Left hindlimb (tissue), 1 donor: ENCODE measurements at places on chromosomes 16 and 17.

DNA sequence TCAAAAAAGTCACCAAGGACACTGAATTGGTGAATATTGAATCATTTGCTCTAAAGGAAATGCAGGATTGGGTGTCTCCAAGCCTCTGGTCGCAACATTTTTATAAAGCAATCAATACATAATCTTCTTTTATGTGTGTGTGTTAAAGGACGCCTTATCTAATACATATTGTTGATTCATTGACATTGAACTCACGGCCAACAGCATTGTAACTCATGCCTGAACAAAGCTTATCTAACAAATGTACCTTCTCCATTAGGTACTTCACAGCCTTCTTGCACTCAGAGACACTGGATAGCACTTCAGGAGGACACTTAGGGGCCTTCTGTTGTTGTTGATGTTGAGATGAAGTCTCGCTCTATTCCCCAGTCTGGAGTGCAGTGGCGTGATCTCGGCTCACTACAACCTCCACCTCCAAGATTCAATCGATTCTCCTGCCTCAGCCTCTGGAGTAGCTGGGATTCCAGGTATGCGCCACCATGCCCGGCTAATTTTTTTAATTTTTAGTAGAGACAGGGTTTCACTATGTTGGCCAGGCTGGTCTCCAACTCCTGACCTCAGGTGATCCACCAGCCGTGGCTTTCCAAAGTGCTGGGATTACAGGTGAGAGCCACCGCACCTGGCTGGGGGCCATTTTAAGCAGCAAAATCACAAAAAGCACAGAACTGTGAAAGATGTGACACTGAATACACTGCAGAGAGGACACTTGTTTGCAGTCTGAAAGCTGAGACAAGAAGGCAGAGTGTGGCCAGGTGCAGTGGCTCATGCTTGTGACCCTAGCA, 13.2 kb upstream of the PDXDC1 start:
- no peak for DNase-seq

DNA sequence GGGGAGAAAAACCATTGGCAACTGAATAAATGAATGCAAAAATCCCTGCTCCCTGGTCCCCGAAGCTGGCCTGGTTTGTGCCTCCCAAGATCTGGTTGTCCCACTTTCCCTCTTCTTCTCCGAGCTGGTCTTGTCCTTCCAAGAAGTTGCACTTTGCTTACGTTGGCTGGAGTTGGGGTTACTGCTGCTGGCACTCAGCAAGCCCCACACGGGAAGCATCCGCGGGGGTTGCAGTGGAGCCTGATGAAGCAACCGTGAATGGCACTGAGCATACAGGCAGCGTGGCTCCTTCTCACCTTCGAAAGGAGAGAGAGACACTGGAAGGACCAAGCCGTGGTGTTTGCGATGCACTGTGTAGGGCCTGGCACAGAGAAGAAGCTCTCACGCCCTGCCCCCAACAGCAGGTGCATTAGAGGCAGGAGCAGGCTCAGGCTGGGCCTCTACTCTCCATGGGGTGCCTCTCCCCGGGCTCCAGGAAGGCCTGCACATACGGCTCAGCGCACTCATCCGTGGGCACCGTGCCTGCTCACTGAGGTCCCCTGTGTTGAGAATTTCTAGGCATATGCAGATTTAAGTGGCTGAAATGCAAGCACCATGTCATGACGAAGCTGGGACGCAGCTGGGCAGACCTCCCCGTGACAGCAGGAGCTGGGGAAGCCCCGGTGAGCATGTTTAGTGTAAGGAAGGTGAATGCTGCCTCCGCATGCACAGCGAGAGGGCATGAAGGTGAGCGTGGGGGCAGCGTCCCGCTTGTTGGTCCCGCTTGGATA, 12.1 kb downstream of the CA5A start:
- no peak for DNase-seq

- no peak for DNase-seq
These were observed 22.7 kb downstream of the NXN start for GRCh38 chr17:956905-957304.

- no peak for DNase-seq
These were observed 117.3 kb downstream of the OR1D5 start for GRCh38 chr17:2946144-2946543.

DNA sequence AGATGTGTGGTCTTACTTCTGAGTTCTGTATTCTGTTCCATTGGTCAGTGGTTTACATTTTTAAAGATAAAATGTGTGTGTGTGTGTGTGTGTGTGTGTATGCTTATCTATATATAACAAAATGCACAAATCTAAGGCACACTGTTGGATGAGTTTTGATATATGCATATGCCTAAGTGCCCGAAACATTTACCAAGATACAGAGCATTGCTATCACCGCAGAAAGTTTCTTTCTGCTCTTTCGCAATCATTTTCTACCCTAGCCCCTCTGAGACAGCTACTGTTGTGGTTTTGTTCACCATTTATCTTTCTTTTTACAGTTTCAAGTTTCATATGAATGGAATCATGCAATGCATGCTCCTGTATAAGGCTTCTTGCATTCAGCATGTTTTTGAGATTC, 97.0 kb downstream of the MRTFB start:
- no peak for DNase-seq

GRCh38 chr17:30357476-30357875, 21.3 kb upstream of the CPD start:
- DNase-seq = no peak

- DNase-seq = no peak
These were observed 2.1 kb downstream of the PSMB10 start for GRCh38 chr16:67934306-67935100.

DNA sequence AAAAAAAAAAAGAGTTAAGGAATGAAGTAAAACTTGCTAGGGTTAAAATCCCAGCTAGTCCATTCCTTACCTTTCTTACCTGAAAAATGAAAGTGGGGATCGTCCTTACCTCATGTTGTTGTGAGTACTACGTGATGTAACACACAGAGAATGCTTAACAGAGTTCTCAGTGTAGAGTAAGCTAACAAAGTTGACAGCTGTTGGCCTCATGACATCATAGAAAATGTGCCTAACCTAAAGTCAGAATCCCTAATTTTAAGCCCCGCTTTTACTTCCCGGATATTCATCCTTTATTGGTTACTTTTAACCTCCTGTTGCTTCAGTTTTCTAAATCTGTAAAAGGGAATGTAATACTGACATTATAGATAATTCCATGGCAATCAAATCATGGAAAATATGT, 505.8 kb upstream of the HSBP1 start:
- no peak for DNase-seq

DNA sequence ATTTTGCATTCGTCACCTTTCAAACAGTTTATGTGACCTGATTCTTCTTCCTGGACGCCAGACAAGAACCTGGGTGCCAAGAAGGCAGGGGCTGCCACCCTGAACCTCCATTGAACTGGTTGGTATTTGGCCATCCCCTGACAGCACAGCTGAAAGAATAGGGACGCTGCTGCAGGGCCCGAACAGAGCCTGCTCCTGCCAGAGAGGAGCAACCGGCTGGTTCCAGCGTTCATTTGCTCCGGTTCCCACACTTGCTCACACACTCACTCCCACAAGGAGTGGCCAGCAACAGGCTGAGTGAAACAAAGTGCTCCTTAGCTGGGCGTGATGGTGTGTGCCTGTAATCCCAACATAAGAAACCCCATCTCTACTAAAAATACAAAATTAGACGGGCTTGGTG, 14.9 kb downstream of the KRT9 start:
- no peak for DNase-seq

GRCh38 chr17:38602956-38603785, 2.6 kb downstream of the SRCIN1 start:
- DNase-seq = no peak

DNA sequence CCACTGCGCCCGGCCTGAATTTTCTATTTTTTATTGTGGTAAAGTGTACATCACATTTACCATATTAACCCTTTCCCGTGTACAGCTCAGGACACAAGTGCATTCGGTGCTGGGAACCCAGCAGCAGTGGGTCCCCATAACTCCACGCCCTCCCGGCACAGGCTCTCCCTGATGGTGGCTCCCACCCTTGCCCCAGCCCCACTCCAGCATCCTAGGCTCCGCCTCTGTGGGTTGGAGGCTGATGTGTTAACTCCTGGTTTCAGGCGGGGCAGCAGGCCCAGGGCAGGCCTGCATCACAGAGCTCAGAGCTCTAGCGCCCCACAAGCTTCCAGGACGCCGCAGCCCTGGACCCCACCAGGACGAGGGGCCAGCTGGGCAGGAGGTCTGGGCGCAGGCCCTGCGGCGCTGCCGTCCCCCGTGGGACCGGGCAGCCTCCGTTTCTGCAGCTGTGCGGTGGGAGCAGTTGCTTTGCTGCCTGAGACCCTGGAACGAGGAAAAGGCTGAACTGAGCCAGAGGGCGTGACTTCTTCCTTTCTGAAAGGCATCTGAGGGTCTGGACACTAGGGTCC, 19.6 kb downstream of the ZFPM1 start:
- no peak for DNase-seq

DNA sequence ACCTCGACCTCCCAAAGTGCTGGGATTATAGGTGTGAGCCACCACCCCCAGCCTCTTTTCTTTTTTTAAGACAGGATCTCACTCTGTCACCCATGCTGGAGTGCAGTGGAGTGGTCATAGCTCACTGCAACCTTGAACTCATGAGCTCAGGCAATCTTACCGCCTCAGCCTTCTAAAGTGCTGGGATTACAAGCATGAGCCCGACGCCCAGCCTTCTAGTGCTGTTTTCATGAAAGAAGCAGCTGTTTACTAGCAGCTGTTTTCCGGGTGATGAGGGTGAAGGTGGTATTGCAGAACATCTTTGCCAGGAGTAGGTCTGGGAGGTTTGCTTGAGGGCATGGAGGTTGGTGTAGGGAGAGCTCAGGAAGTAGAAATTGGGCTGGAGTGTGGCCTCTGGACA, 2.0 kb downstream of the ADCY7 start:
- no peak for DNase-seq

DNA sequence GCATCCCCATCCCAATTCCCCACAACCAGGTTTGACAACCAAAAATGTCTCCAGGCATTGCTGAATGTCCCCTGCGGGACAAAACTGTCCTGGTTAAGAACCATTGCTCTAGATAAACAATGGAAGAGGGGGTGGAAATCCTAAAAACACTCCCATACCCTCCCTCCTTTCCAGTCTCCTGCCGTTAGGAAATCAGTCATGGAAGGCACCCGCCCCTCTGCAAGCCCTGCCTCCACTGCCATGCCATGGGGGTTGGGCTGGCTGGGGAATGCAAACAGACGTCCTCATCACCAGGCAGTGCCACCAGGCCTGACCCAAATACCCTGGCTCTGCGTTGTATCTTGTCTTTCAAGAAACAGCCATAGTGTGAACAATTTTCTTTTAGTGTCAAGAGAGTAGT, 57.5 kb downstream of the CYTH1 start:
- no peak for DNase-seq

- no peak for DNase-seq
These were observed 98.6 kb upstream of the EEF2KMT start for GRCh38 chr16:5196204-5196603.

DNA sequence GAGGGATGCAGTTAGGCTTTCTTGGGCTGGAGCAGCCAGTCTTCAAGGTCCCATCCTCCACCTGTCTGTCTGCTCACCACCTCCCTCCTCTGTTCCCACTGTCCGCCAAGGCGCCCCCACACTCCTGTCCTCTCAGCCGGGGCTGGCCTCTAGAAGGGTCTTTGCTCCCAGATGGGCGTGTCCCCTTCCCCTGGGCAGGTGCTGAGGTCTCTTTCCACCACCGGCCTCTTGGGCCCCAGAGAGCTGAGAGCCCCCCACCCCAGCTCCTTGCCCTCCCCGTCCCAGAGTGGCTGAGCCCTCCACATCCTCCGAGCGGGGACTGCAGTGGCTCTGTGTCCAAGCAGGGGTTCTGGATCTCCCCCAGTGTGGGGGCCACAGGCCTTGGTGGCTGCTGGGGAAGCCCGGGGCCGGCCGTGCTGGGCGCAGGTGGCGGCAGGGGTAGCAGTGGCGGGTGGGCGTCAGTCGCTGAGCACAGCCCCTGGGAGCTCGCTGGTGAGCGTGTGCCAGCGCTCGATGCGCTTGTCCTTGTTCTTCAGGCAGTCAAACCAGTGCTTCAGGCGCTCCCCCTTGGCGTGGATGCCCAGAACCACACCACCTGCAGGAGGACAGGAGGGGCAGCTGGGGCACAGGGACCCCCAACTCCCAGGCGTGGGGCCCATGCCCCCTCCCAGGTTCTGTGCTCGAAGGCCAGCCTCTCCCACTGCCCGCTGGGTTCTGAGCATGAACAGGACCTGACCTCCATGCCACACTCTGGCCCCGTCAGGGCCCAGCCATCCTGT, 9.8 kb downstream of the SCGB1C2 start:
- no peak for DNase-seq

GRCh38 chr17:43661699-43662412, at the start of gene MEOX1:
TSS of gene MEOX1 (minus strand) at chr17:43661922. CDS start at chr17:43661534, 388 bp downstream.
- DNase-seq = peak; percentile 83

DNA sequence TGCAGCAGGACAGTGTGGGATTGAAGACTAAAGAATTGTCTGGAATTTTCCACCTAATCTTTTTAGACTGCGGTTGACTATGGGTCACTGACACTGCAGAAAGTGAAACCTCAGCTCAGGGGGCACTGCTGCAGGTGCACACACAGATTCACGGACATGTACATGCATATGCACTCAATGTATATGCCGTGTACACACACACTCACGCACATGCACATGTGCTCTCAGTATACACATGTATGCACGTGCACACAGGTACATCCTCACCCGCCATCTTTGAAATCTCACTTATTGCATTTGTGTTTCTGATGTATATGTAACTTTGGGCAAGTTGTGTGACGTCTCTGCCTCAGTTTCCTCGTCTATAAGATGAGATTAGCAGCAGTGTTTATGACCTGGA, 27.3 kb downstream of the CMIP start:
- no peak for DNase-seq

GRCh38 chr16:29994600-29995323, 655 bp downstream of the HIRIP3 start:
- no peak for DNase-seq

- no peak for DNase-seq
These were observed 2.1 kb downstream of the MYO18A start for GRCh38 chr17:29177871-29178749.

GRCh38 chr16:50685462-50686063, 4.5 kb upstream of the SNX20 start:
- DNase-seq = no peak

DNA sequence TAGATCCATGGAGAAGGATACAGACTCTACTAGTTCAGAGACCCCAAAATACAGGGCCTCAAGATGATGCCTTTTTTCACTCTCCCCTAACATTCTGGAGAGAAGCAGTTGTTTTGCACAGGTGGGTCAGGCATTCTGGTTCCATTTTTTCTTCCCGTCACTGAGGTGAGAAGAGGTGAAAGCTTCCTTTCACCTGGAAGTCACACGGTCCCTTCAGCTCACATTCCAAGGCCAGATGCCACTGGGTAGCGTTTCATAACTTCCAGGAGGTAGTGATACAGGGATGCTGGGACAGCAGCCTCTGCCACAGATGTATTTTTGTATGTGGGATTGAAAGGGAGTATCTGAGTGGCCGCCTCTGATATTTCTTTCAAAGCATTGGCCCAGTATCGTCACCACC, 1.9 kb downstream of the CDK10 start:
- no peak for DNase-seq
